ENCODE measurements at places on chromosomes 5 and 9. TPM values are rescaled to one million over a fixed set of nuclear protein-coding genes. Genes with fewer than 3 reads are reported as not detected.
A peak's percentile ranks its signal among the peaks of the same experiment; 100 is the strongest.

- no peak for DNase-seq
Observed at GRCh38 chr5:153404747-153405146, 85.7 kb upstream of the GRIA1 start.

DNA sequence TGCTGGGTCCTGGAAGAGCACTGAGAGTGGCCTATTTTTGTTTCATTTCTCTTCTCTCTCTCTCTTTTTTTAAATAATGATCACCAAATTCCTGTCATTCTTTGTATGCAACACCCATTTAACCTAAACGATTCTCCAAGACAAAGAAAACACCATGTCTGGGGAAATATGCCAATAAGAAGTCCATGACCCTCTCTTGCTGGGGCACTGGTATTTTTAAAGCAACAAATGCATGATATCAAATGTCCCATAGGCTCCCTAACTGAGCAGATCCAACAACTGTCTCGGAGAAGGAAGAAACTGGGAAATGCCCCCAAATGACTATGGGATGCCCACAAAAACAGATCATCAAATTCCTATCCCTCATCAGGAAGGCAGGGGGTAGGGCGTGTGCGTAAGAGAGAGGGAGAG, 567.4 kb downstream of the CCDC171 start:
- no peak for DNase-seq

DNA sequence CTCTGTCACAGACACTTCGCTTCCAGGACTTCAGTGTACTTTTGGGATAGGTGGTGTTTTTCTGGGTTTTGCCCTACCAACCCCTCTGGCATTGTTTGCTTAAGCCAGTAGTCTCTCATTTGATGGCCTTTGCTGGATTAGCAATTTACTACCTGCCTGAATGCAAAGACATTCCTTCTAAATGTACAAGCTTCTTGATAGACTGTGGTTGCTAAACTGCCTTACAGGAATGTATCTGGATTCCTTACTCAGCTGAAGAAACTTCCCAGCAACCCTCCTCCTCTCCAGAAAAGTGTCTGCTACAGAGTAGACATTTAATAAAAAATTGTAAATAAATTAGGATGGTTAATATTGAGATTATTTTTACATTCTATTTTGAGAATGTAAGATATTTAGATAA, 1916.7 kb downstream of the EFNA5 start:
- DNase-seq = no peak

GRCh38 chr9:125541840-125542243, 165.2 kb downstream of the MAPKAP1 start:
- DNase-seq = no peak

DNA sequence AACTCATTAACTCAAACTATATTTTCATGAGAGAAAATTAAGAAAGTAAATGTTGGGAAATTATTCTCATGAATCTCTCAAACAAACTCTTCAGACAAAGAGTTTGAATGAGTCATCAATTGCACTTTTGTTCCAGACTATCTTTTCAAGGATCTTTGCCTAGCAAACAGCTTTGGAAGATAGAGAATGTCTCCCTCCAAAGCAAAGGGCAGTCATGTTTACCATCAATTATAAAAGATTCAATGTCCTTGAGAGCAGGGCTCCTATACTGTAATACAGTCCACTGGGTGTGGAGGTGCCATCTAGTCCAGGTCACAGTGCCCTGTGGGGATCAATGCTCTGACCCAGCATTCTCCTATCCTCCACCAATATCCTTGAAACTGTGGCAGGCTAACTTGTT, 1429.3 kb downstream of the EFNA5 start:
- DNase-seq = no peak

DNA sequence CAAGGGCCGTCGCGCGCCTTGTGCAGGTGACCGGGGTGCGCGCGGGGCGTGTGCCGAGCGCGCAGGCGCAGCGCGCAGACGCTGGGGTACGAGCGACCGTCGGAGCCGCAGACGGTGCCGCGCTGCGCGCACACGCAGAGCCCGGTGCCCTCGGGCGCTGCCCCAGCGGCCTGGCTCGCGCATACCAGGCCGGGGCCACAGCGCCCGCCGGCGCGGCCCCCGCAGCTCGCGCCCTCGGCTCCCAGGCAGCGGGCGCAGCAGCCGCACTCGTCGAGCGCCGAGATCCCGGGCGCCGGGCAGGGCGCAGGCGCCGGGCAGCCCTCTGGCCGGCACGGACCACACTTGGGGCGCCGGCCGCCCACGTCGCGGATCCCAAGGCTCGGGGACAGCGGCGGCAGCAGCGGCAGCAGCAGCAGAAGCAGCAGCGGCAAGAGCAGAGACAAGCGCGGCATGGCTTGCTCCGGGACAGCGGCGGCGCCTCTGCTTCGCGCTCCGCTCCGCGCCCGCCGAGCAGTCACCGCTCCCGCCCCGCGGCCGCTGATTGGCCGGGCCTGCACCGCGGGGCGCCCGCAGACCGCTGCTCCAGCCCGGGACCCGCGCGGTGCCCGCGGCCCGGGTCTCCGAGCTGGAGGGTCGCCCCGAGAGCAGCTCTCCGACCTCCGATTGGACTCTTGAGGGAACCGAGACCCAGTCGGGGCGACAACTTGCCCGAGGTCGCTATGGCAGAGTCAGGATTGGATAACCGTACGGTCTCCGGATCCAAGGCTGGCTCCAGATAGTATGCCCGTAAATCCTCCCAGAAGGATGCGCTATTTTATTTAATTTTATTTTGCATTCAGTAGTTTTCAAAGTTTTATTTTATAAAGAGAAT, at the start of gene IGFBPL1:
Gene IGFBPL1, minus strand, starts transcription at position 482 of the 871 bp plus-strand sequence. Its CDS starts 30 bp downstream, at position 452.
- DNase-seq = peak; percentile 55

The NUDT2 gene
- 12.6 TPM for total RNA-seq

The FOXD4L3 gene
- not detected for total RNA-seq

The PCDHB15 gene
- total RNA-seq = 6.0 TPM

The OR1Q1 gene
- not detected for total RNA-seq
